Activated CD4-positive, alpha-beta T cell treated with anti-CD3 and anti-CD28 coated beads, Interleukin-2, amount 50 U/mL, for 24 hours (primary cell): ENCODE measurements at places on chromosomes 6 and 20.
A peak's percentile ranks its signal among the peaks of the same experiment; 100 is the strongest.

DNA sequence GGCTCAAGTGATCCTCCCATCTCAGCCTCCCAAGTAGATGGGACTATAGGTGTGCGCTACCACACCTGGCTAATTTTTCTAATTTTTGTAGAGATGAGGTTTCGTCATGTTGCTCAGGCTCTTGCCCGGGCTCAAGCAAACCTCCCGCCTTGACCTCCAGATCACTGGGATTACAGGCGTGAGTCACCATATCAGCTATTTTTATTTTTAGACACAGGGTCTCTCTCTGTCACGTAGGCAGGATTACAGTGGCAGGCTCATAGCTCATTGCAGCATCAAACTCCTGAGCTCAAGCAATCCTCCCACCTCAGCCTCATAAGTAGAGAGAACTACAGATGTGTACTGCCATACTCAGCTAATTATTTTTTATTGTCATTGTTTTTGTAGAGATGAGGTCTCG is 41.7 kb downstream of the SLC23A2 start:
- DNase-seq: no peak

- peak; percentile 39 for DNase-seq
Measured at GRCh38 chr6:43771858-43772680, 2.1 kb downstream of the VEGFA start.

DNA sequence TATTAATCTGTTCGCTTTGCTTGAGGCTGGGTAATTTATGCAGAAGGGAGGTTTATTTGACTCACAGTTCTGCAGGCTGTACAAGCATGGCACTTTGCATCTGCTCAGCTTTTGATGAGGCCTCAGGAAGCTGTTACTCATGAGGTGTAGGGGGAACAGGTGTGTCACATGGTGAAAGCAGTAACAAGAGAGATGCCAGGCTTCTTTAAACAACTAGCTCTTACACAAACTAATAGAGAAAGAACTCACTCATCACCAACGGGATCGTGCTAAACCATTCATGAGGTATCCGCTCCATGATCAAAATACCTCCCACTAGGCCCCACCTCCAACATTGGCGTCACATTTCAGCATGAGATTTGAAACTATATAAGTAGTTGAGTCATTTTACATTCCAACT is 34.4 kb upstream of the GCLC start:
- no peak for DNase-seq

- DNase-seq: no peak
Measured at GRCh38 chr20:49445176-49445575, 37.3 kb downstream of the KCNB1 start.

DNA sequence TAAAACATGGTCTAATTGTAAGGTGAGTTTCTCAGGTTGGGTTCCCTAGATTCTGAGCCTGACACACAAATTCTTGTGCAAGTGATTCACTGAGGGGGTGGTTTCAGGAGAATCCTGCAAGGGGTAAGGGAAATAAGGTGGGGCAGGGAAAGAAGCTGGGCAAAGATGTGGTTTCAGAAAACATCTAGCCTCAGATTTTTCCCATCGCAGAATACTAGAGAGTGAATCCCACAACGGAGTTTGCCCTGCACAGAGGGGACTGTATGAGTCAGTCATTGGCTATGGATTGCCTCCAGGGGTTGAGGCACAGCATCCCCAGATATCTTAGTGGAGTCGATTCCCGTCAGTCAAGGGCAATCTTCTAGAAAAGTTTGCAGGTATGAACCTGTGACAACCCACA is 65.2 kb downstream of the PRL start:
- DNase-seq: no peak

- no peak for DNase-seq
Measured at GRCh38 chr6:28816909-28817807, 106.6 kb downstream of the TRIM27 start.

- DNase-seq: no peak
Measured at GRCh38 chr6:37546141-37546871, 46.6 kb upstream of the CCDC167 start.

- DNase-seq: peak; percentile 45
Measured at GRCh38 chr20:31861385-31862156, 8.8 kb downstream of the DUSP15 start.

DNA sequence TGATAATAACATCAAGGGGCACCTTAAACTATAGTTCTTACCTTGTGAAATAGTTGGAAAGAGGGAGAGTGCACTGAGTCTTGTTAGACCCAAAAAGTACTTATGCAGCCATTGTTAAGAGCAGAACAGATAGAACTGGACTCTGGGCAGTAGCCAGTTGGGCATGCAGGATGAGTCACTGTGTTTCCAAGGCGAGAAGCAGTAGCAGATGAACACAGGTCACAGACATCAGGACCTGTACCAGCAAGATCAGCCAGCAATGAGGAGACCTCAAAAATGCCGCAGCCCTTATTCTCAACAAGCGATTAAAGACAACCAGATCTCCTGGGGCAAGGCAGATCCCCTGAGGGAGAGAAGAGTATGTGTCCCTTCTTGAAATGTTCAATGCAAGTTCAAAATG is 79.0 kb downstream of the SAMD3 start:
- no peak for DNase-seq

GRCh38 chr6:150382171-150382570 is 13.4 kb downstream of the IYD start:
- no peak for DNase-seq

DNA sequence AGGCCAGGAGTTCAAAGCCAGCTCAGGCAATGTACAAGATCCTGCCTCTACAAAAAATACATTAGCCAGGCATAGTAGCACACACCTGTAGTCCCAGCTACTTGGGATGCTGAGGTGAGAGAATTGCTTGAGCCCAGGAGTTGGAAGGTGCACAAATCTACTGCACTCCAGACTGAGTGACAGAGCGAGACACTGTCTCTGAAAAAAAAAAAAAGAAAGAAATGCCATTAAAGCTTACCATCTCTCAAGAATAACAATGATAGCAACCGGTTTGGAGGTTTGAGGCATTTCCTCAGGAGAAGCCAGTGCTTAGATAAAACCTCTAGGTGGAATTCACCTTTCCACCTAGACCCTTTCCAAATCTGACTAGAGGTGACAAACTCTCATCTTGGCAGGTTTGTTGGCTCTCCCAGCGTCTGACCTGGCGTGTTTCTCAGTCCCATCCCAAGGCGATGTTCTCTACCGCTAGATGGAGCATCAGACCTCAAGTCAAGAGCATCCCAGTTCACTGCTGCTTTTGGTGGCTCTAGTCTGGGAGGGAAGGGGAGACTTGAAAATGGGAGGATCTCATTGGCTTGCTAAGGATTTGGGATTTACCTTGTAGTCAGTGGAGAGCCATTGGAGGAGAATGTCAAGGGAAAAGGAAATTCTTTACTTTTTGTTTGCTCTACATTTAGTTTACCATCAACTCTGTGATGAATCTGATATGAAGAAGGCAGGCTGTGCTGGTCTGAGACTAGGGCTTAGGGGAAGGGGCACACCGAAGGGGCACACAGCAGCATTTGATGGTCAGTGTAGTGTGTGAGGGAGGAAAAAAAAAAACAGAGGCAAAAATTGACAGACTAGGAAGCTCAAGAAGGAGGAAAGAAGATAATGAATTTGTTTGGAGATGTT is 67.9 kb downstream of the NCOA7 start:
- no peak for DNase-seq

DNA sequence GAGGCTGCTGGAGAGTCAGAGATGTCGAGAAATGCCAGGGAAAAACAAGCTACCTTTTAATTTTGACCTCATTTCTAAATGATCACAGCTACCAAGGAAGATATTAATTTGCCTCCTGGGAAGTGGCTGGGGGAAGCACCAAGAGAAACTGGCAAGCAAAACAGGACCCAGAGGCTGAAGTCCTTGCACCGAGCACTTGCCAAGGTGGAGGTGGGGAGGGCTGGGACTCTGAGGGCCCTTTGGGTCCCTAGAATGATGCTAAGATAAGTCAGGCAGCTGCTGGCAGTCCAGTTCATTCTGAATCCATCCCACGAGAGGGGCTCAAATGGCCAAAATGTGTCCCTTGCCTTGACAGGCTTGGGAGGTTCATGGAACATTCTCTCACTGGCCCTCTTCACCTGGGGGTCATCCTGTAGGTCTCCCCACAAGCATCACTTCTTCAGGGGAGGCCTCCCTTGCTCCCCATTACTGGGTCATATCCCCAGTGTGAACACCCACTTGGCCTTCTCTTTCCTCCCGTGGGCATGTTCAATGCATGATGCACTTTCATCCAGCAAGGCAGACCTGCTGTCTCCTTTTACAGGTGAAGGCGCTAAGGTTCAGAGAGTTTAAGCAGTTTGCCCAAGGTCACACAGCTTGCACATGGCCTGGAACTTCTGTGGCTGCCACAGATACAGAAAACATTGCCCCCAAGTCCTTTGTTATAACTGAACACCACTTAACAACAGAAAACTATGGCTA is 39.1 kb upstream of the BLCAP start:
- DNase-seq: no peak

GRCh38 chr20:35564905-35565304 is 23.0 kb downstream of the ERGIC3 start:
- DNase-seq: no peak

DNA sequence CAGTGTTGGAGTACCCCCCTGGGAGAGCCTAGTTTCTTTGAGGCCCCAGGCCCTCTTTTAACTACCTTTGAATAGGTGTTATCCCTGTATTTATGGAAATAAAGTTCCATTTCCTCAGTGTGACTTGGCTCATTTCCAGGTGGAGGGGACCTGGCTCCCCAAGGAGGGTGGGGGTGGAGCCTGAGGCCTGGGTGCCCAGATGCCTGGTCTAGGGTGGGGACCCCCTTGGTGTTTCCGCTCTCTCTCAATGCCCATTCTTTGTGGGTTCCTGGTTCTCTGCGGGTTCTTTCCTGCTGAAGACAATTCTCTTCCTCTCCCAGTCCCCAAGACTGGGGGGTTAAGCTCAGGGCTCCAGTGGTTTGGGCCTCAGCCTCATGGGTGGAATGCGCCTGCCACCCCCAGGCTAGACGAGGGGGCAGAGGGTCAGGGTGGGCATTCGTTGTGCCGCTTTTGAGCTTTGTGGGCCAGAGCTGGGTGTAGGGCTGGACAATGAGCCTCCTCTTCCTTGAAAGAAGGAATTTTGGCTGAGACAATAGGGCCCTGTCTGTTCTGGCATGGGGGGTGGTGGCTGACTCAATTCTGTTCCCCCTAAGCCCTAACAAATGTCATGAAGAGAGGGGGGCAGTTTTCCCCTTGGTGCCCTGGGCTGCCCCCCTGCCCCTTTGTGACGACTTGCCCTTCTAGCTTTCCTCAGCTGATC is 686 bp upstream of the EGFL8 start:
- no peak for DNase-seq

DNA sequence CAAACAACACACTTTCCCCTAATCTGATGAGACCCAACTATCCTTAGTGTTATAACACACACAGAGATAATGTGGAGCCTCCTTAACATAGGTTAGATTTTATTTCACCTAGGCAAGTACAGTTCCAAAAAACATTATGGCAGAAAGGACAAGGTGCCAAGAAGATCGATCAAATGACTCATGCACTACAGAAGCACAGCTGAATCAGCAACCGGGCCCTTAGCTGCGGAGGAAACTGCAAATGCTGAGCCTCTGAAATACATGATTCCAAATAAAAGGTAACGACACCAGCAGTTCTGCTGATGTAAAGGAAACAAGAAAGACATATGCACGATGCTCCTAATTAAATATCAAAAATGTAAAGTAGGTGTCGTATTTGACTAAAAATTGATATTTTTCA is 19.9 kb upstream of the MUC21 start:
- DNase-seq: no peak

DNA sequence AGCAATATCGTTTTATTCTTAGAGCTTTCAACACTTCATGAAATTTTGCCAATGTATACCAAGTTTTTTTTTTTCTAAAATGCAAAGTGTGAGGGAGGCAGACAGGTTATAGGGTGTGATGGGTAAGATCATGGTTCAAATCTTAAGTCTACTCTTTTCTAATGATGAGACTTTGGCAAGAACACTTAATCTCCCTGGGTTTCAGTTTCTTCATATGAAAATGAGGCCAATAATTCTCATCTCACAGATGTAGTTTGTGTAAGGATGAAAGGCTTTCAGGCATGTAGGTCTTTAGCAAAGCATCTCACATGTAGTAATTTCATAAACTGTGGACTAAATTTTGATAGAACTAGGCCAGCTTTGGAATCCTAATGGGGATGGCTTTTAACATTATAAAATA is 457.1 kb downstream of the QKI start:
- no peak for DNase-seq

GRCh38 chr6:148905901-148906300 is 159.1 kb downstream of the UST start:
- no peak for DNase-seq

DNA sequence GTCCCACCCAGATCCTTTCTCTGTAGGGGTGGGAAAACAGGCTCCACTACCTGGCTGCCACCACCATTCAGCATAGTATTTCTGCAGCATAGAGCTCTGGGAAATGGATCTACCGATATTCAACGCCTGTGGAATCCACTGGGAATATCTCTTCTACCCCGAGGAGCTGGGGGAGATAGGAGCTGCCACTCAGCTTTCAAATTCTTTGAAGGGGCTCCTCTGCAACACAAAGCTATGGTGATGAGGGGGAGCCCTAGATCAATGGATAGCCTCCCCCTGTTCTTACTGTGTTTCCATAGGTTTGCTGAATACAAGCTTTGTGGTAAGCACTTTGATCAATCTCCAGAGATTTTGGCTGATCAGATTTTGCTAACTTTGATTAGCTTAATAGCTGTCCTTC is 12.9 kb downstream of the FAM50B start:
- no peak for DNase-seq

DNA sequence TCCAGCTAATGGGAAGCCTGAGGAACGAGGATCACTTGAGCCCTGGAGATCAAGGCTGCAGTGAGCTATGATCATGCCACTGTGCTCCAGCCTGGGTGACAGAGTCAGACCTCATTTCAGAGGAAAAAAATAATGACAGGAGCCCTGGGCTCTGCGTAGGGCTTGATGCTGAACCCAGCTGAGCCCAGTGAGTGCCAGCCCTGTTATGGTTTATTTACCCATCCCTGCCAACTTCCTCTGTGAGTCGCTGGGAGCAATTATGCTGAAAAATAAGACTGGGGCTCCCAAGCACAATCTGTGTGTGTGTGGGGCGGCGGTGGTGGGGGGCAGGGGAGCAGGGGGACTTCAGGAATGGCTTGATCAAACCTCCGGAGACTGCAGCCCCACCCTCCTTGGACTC is 75.9 kb upstream of the PMEPA1 start:
- DNase-seq: no peak

DNA sequence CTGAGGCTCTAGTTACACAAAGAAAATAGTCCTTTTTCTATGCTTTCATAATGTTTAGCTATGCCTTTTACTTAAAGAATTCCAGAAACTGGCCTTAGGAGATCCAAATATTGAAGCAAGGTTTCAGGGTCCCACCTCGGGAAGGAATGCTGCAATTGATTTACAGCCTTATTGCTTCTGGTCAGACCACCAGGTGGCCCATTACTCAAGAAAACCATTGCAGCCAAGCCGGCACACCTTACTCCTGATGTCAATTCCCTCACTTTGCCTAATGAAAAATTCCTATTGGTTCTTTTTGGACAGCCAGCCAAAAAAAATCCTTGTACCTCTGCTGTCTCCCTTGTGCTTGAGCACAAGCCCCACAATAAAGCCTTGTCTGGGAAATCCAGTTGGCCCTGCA is 173.9 kb downstream of the LMBRD1 start:
- DNase-seq: no peak
